ENCODE measurements at places on chromosomes 16 and 17.

DNA sequence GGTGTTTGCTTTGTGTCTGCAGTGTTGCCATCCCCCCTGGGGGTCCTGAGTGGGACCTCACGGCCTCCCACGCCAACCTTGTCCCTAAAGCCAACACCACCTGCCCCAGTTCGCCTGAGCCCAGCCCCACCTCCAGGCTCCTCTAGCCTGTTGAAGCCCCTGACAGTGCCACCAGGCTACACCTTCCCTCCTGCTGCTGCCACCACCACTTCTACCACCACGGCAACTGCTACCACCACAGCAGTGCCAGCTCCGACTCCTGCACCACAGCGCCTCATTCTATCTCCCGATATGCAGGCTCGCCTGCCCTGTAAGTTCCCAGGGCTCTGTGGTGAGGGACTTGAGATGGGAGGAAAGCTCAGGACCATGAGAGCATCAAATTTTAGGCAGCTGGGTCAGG, 22.2 kb downstream of the SRCAP start:
- no peak for DNase-seq

- DNase-seq = no peak
Observed at GRCh38 chr16:83666449-83666848, 141.3 kb upstream of the HSBP1 start.

DNA sequence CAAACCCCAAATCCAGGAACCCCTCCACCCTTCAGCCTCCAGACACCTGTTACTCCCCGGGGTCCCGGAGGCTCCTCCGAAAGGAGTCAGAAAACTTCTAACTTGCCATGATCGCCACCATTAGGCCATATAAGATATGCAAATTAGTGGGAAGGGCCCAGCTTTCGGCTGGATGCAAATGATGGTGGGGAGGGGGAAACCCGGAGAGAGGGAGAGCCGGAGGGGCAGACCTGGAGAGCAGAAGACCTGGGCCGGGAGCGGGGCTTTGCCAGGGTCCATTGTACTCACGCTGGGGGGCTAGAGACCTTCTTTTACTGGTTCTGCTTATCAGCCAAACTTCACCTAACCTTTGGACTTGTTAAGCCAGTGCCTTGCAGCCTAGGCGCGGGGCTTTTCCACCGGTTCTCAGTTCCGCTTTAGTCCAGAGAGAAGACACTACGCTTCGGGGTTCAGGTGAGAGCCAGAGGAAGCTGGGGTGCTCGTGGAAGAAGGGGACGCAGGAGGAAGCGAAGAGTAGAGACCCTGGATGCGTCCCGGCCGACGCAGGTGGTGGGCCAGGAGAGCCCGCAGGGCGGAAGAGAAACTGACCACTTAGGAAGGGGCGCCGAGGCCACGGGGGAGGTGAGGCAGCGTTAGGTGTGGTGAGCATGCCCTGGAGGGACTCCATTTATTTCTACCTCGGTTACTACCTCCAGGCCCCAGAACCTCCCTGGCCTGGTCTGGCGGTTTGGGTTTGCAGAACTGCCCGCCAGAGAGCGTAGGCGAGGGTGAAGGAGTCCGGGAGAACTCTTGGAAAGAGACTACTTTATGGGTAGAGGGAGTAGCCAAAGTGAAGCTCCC, at the start of gene HNF1B:
HNF1B (minus strand) TSS at position 99 of the 840 bp plus-strand sequence. CDS start 175 bp downstream, outside the sequence.
- DNase-seq = peak; percentile 82

DNA sequence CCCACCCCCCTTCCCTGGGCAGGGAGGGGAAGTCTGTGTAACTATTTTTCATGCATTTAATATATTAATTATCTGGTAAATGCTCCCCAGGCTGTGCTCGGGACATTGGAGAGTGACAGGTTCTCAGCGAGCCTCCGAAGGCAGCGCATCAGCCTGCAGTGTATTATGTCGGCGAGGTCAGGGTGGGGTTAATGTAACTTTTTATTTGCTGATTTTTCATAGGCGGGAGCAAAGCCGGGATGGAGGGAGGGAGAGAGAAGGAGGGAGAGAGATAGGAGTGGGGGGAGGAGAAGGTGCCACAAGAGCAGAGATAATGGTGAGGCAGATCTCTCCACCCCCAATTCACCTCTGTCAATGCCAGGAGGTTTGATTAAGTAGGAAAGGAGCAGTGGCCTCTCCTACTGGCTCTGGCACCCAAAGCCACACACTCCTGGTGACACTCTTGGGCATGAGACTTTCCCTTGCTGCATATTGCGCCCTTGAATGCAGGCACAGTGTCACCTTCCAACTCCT, 104.0 kb downstream of the MRM1 start:
- DNase-seq = no peak

- DNase-seq = peak; percentile 24
Observed at GRCh38 chr16:56424791-56425438, 430 bp downstream of the AMFR start.

GRCh38 chr16:10744370-10745030, 858 bp downstream of the NUBP1 start:
- no peak for DNase-seq

DNA sequence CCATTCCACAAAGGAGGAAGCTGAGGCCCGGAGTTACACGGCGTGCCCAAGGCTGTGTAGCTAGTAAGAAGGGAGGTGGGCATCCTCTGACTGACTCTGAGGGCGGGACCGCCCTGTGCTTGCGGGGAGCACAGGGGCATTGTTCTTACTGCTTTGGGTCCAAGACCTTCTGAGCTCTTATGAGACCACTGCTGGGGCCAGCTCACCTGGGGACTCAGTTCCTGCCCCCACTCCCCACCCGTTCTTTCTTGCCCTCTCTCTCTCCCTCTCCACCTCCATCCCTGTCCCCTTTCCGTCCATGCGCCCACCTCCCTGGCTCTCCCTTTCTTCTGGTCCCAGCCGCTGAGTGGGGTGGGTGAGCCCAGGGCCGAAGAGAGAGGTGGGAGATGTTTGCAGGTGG, 19.6 kb downstream of the CCR7 start:
- DNase-seq = no peak

DNA sequence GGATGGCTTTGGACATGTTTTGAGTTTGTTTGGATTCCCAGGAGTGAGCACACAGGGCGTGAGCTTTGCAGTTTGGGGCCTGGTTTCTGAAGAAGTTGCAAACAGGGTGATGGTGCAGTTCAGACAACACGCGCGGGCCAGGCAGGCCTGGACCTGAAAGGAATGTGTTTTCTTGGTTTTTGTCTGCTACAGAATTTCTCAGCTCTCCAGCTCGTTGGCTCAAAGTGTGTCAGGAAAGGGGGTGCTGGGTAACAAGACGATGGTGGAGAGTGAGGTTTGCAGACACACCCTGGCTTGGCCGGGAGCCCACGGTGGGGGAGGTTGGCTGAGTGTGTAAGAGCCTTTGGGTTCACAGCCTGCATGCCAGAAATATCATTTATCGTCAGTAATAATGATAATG, 82.3 kb downstream of the CMIP start:
- DNase-seq = no peak

DNA sequence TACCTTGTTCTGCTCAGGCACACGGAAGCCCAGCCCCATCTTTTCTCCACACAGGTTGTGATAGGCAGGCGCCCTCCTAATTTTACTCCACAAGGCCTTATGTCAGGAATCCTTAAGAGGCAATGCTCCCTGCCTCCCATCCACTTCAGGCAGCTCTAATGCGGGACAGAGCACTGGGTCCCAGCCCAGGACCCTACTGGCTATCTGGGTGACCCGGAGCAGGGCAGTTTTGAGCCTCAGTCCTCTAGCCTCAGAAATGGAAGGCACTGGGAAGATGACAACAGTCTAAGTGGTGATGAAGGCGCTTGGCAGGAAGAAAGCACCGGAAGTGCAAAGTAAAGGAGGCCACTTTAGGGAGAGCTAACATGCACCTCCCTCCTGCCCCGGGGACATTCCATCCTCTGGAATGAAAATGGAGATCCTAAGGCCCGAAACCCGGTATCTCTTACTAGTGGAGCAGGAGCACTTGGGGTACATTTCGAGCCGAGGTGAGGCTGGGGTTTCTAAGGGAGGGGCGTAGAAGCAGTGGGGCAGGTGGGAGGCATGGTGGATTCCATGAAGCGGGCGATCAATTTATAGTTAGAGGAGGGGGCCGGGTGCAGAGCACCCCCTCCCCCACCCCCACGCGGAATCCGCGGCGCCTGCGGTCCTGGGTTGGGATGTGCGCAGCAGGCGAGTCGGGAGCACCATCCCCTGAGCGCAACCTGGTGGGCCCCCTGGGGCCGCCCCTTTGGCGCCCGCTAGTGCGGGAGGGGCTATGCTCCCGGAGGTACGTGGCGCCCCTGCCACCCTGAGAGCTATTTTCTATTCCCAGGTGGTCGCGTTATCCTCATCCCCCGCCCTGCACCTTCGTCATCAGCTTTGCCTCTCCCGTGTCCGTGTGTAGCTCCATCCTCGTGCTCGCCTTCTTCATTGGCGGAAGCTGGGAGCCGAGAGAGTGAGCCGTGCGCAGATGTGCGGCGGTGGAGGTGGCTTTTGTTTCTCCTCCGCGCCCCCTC, 4.9 kb downstream of the MT1F start:
- DNase-seq = no peak

DNA sequence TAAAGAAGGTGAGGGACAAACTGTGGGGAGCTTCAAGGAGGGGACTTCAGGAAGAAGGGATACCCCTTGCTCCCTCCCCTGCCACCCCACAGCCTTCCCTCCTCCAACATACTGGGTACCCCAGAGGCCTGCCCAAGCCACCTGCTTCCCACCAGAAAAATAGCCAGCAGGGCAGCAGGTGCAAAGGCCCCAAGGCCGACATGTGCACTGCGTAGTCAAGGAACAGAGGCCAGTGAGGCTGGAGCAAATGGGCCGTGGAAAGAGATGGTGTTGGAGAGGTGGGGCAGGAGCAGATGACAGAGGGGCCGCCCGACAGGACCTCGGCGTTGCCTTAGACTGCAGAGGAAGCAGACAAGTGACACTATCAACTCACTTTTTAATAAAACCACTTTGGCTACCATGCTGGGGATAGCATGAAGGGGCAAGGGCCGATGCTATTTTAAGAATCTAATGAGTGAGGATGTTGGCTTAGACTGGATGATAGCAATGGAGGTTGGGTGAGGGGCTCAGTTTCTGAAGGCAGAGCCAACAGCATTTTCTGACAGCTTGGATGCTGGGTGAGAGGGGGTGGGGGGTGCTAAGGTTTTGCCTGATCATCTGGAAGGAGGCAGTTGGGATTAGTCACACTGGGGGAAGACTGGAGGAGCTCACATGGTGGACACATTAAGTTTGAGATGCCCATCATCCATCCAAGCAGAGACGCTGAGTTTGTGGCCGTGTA, 72.8 kb upstream of the TOB1 start:
- no peak for DNase-seq

GRCh38 chr16:23301251-23302044, 654 bp upstream of the SCNN1B start:
- DNase-seq = no peak

Measured in ACHN (cell line).